HS-27A (cell line): ENCODE measurements at places on chromosomes 16 and 17.

GRCh38 chr16:79104567-79104966 lies 496.0 kb downstream of the MAF start:
- no peak for DNase-seq

DNA sequence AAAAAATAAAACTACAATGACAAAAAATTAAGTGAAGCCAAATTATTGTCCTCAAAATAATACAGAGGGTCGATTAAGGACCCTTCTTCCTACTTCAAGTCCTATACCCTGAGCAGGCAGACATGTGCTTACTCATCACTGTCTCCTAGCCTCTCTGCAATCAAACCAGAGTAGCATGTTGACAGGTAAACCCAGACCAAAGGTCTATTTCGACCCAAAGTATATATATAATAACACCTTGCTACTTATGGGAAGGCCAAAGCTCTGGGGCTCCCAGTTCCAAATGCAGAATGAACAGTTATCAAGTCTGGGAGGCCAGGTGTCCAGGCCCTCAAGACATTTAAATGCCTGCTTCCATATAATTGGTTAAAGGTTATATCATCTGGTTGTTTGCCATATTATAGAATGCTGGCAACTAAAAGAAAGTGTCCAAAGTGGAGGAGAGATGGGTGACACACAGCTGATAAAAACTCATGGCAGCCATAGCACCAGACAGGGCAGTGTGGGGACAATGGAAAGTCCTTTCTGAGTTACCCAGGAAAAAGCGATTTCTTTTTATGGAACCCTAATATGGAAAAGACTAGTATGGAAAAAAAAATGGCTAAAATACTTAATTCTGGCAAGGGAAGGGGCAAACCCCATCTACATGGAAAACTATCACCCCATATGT lies 53.6 kb downstream of the N4BP1 start:
- DNase-seq: no peak

DNA sequence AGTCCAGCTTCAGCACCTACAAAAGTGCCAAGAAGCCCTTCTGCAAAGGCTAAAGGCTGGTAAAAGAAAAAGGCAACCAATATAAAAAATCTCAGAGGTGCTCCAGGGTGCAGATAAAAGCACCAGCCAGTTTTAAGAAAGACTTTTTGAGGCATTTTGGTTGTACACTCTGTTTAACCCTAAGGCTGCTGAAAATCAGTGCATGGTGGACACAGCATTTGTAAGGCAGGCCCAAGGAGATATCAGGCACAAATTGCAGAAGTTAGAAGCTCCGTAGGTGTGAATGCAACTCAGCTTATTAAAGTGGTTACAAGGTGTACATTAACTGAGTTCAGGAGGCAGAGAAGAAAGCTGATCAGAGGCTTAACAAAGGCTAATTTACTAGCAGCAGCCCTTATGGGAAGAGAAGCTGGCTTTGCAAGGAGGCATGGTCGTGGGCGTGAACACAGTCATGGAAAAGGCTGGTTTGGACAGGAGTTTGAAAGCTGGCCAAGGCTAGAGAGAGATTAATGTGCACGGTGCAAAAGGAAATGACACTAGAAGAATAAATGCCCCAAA lies 21.1 kb downstream of the ACSM1 start:
- no peak for DNase-seq

GRCh38 chr17:37743875-37744632 lies 805 bp downstream of the HNF1B start:
- DNase-seq: no peak

- no peak for DNase-seq
Observed at GRCh38 chr17:28480799-28481571, 7.5 kb downstream of the SLC13A2 start.

- no peak for DNase-seq
Observed at GRCh38 chr17:4696437-4696805, 7.5 kb downstream of the PELP1 start.

GRCh38 chr17:46770818-46771560 lies 47.5 kb downstream of the WNT3 start:
- no peak for DNase-seq
